ENCODE measurements at places on chromosomes 6 and 20.

DNA sequence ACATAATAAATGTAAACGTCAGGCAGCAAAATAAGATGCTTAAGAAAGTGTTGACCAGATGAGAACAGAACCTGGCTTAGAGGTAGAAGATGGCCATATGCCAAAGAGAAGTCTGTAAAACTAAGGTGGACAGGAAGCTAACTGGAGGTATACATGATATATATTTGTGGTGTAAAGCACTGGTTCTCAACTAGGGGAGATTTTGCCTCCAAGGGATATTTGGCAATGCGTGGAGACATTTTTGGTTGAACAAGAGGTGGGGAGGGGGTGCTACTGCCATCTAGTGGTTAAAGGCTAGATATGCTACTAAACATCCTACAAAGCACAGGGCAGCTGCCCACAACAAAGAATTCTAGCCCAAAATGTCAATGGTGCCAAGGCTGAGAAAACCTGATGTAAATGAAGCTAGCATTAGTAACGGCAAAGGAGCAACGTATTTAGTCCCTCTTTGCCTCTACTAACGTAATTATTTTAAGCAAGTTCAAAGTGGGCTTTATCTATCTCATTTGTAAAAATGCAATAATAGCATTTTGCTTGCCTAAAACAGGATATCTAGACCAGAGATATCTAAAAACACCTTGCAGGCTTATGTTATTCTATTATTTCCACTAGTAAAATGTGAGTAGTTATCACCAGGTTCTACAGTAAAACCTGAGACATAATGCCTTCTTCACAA lies 182.6 kb downstream of the RNGTT start:
- DNase-seq = peak; percentile 58

DNA sequence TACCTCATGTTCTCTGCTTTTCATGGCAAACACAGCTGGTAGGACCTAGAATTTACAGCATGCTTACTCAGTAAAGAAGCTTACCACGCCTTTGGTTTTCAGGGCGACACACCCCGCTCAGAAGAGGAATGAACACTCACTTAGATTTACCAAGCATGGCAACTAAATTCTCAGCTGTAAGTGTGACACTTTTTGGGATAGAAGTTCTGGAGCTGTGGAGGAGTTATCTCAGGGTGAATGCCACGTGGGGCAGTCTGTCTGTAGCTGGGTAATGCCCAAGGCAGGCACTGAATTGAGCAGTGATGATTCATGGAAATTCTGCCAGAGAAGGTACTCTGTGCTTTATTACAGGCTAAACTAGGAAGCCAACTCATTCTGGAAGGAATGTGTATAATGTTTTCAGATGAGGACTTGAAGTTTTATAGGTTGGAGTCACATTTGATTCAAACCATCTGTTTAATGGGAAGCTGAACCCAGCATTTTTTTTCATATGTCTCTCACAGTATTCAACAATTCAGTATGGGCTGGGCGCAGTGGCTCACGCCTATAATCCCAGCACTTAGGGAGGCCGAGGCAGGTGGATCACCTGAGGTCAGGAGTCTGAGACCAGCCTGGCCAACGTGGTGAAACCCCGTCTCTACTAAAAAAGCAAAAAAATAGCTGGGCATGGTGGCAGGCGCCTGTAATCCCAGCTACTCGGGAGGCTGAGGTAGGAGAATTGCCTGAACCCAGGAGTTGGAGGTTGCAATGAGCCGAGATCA lies 3.5 kb upstream of the PRIM2 start:
- peak; percentile 79 for DNase-seq

DNA sequence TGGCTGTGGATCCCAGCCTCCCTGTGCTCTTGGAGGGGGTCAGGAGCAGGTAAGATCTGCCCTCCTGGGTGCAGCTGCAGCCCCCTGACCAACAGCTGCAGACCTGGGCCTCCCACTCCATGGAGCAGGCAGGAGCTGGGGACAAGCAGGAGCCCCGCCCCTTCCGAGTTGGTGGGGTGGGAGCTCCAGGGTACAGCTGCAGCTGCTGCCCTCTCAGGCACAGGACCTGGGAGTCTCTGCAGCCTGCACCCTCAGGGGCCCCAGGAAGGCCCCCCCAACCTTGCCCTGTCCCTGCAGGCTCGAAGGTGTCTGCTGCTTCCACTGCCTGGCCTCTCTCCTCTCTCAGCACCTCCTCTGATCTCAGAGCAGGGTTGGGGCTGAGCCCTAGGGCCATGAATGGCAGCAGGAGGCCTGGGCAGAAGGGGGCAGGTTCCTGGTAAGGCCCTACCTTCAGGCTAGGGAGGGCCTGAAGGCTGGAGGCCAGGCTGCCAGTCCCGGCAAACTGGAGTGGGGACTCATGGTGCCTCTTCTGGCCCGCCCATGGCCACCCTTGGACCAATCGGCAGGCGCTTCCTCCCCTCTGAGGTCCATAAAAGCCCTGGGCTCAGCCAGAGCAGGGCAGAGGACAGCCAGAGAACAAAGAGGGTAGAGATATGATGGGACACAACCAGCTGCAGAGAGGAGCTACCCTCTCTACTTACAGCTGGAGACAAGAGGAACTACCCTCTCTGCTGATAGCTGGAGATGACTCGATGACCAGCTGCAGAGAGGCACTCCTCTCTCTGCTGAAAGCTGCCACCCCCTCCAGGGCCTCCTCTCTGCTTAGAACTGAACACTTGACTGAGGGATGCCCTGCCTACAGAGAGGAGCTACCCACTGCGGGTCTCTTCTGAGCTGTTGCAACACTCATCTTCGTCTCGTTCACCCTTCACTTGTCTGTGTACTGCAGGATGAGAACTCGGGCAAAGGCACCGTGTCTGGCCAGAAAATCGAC lies 7.8 kb upstream of the PACSIN1 start:
- DNase-seq = no peak

GRCh38 chr6:79604583-79605037 lies 26.5 kb upstream of the SH3BGRL2 start:
- peak; percentile 24 for DNase-seq

- DNase-seq = no peak
Observed at GRCh38 chr6:112439432-112439831, 92.3 kb downstream of the RFPL4B start.

GRCh38 chr20:15563836-15564235 lies 1009.4 kb downstream of the KIF16B start:
- no peak for DNase-seq

GRCh38 chr20:38997622-38998021 lies 35.5 kb downstream of the DHX35 start:
- DNase-seq = no peak

GRCh38 chr20:14375416-14375985 lies 38.1 kb upstream of the FLRT3 start:
- DNase-seq = no peak

DNA sequence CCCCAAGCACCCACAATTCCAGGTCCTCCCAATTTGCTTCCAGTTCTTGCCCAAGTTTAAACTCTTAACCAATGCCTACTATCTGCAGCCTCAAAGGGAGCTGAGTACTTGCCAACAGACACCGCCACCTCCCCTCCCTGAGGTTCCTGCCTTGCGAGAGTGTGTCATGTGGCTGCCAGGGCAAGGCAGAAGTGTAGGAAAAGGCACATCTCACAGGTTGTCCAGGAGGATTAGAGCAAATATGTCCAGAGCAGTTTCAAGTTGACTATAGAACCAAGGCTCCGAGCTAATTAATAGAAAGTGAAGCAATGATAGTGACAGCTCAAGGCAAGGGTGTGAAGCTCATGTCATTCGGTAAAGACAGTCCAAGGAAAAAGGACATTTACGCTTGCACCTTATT lies 127.8 kb downstream of the ATXN1 start:
- no peak for DNase-seq

GRCh38 chr6:142824426-142824825 lies 120.5 kb downstream of the HIVEP2 start:
- DNase-seq = no peak

GRCh38 chr20:841568-842546 lies 8.3 kb downstream of the FAM110A start:
- DNase-seq = no peak

- DNase-seq = no peak
Observed at GRCh38 chr6:89842228-89842627, 12.5 kb downstream of the CASP8AP2 start.

DNA sequence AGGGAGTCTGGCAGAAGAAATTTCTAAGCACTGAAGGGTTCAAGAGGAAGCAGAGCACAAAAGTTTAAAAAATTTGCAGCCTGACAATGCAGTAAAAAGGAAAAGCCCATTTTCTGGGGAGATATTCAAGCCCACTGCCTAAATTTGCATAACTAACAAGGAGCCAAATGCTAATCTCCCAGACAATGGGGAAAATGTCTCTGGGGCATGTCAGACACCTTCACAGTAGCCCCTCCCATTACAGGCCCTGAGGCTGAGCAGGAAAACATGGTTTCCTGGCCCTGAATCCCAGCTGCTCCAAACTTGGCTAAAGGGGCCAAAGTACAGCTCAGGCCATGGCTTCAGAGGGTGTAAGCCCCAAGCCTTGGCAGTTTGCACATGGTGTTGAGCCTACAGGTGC lies 908.5 kb upstream of the MANEA start:
- DNase-seq = no peak

- DNase-seq = no peak
Observed at GRCh38 chr6:87623248-87623647, 33.3 kb downstream of the ORC3 start.

DNA sequence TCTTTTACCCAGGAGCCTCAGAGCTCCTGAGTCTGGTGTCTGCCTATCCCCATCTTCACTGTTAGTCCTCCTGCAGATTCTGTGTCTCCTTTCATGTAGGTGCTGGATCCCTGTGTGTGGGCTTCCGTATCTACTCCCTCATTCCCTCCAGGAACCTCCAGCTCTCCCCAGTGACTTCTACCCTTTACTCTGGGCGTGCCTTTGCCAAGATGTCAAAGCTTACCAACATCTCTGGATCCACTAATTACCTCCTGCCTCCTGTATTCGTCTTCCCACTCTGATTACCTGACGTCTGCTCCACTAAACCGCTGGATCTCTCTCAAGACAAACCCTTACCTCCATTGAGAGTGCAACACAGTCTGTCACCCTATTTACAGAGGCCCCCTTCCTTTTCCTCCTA lies 2.2 kb upstream of the C6orf136 start:
- DNase-seq = no peak

GRCh38 chr6:145267076-145267867 lies 468.0 kb downstream of the EPM2A start:
- DNase-seq = no peak

DNA sequence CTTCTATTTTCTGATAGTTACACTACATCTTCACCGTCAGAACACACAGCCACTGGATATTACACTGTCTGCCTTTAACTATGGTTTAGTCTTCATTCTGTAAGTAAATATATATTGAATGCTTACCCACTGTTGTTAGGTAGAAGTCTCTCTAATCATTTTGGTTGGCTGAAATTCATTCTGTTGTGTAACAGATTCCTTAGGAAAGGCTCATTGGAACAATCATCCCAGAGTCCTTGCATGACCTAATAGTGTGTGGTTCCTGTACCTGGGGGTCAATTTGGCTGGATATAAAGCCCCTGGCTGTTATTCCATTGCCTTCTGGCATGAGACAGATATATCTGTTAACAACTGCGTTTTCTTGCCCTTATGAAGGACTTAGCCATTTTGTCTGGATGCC lies 9.9 kb downstream of the BLOC1S5 start:
- no peak for DNase-seq

DNA sequence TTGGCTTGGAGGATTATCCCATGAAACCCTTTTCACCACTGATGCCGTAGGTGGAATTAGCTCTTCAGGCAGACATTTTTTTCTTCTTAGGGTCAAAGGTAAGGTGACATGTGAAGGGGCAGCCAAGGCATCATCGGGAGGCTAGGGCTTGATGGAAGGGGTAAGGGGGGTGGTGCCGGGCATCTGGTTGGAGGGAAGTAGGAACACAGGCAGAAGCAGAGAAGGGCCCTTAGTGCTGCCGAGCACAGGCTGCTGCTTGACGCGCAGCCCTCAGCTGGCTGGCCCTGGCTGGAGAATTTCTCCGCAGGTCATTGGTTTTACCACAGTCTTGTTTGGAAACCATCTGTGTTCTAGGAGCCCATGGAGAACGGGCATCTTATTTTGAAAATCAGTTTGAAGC lies 54.7 kb downstream of the TRAF3IP2 start:
- DNase-seq = no peak

DNA sequence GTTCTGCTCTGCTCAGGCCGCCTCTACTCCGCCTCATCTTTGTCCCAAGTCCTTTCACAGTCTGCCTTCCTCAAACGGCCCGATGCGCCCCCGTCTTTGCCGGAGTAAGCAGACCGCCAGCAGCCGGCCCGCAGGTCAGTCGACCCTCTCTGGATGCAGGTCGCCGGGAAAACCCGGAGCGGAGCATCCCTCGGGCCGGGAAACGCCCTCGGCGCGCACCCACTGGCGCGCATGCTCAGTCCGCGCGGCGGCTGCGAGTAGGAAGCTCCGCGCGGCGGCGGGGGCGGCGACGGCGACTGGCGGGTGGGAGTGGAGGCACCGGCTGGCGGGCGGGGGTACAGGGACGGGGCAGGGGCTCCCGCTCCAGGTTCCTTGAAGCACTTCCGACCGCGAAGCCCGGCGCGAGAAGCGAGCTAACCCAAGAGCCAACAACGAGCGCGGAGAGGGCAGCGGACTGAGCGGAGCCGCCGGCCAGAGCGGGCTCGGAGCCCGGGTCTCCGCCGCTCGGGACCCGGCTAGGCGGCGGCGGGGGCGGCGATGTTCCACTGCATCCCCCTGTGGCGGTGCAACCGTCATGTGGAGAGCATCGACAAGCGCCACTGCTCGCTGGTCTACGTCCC lies at the start of gene LRRC1:
TSS of gene LRRC1 (plus strand) at position 286 of the 620 bp plus-strand sequence. CDS start at position 538, 252 bp downstream.
- DNase-seq = peak; percentile 91

DNA sequence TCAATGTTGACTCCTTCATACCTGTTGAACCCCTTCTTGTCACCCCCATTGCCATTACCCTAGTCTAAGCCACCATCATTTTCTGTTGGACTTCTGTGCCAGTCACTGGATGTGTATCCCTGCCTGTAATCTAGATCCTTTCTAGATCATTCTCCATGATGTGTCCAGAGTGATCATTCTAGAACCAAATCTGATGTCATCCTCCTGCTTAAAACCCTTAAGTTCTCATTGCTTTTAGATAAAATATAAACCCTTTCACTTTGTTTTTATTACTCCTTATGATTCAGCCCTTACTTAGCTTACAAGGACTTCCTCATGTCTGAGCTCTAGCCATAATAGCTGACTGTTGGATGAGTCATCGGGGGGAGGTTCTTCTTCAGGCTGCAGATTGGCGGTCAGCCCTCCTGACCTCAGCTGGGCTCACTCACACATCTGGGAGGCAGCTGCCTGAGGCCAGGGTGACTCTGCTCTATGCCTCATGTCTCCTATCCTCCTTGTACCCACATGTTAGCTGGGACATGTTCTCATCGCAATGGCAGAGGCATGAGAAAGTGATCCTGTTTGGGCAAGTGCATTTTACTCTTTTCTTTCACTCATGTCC lies 287.6 kb downstream of the ESR1 start:
- peak; percentile 86 for DNase-seq

GRCh38 chr20:63517376-63518309 lies 2.9 kb upstream of the PPDPF start:
- DNase-seq = no peak

GRCh38 chr20:36728986-36729385 lies 16.9 kb downstream of the NDRG3 start:
- DNase-seq = no peak

- no peak for DNase-seq
Observed at GRCh38 chr6:118383924-118384323, 164.2 kb upstream of the PLN start.

GRCh38 chr6:14984519-14984853 lies 261.4 kb upstream of the JARID2 start:
- DNase-seq = no peak

GRCh38 chr6:78910591-78911171 lies 43.3 kb downstream of the IRAK1BP1 start:
- DNase-seq = peak; percentile 11
